ENCODE measurements at places on chromosomes 2 and 18. TPM values are rescaled to one million over a fixed set of nuclear protein-coding genes. Genes with fewer than 3 reads are reported as not detected.
A peak's percentile ranks its signal among the peaks of the same experiment; 100 is the strongest.

- H3K36me3 ChIP-seq: no peaks in the 10 kb centered on the region
- no peak overlapping the region for H3K27ac ChIP-seq
- no peaks in the 10 kb centered on the region for H3K27me3 ChIP-seq
- no peaks in the 10 kb centered on the region for H3K4me1 ChIP-seq
These were observed 164.8 kb downstream of the CCDC85A start for GRCh38 chr2:56348392-56349210.

DNA sequence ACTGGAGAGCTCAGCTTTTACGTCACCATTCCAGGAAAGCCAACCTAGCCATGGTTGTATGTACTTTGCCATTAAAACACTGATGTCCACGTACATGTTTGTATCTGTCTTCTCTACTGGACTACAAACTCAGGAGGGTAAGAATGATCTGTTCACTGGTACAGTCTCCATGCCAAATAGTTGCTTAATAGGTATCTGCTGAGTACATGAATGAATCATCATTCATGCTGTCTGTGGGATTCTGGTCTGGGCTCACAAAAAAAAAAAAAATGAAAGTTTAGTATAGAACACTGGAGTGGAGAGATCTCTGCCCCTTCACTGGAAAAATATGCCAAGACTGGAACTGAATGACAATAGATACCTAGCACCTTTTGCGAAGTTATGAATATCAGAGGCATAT is 102.6 kb upstream of the ITGA4 start:
- no peaks in the 10 kb centered on the region for H3K4me1 ChIP-seq
- DNase-seq: no peak
- H3K27ac ChIP-seq: no peak overlapping the region
- H3K4me3 ChIP-seq: no peak overlapping the region

DNA sequence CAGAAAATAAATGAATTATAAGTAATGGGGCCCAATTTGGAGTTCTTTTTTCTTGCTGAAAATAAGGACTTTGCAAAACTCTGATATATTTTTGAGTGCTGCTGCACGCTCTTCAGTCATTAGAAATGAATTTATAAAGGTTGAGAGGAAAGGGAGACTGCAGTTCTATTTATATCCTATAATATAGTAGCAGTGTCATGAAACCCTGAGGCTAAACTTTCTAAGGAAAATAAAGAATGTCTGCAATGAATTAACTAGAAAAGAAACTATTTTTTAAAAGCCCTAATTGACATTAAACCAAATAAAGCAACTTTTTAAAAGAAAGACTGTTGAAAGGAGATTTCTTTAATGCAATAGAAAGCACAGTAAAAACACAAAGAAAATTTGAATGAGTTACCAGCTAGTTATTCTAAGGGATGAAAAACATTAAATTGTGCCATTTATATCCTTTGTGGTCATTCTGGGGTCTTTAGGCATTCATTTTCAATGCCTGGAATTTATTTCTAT is 1072.8 kb upstream of the TMEFF2 start:
- no peaks in the 10 kb centered on the region for H3K36me3 ChIP-seq
- H3K4me1 ChIP-seq: no peaks in the 10 kb centered on the region
- no peak overlapping the region for H3K27ac ChIP-seq
- H3K4me3 ChIP-seq: no peak overlapping the region

- no peak overlapping the region for H3K27ac ChIP-seq
- no peak overlapping the region for H3K4me3 ChIP-seq
- H3K36me3 ChIP-seq: no peaks in the 10 kb centered on the region
- no peaks in the 10 kb centered on the region for H3K27me3 ChIP-seq
- H3K4me1 ChIP-seq: no peaks in the 10 kb centered on the region
These were observed 59.9 kb downstream of the TWIST2 start for GRCh38 chr2:238907717-238908173.

- DNase-seq: no peak
- H3K27me3 ChIP-seq: no peaks in the 10 kb centered on the region
- H3K4me3 ChIP-seq: no peak overlapping the region
- H3K36me3 ChIP-seq: no peaks in the 10 kb centered on the region
These were observed 192.2 kb upstream of the ATP5MC3 start for GRCh38 chr2:175373729-175374128.

GRCh38 chr2:137115081-137115794 is 349.9 kb downstream of the THSD7B start:
- H3K4me1 ChIP-seq: no peaks in the 10 kb centered on the region
- no peak overlapping the region for H3K27ac ChIP-seq
- no peak for DNase-seq
- H3K36me3 ChIP-seq: no peaks in the 10 kb centered on the region
- no peak overlapping the region for H3K4me3 ChIP-seq

TDRD15 gene
- total RNA-seq: 1.7 TPM

GALM gene
- total RNA-seq: 17.9 TPM

DNA sequence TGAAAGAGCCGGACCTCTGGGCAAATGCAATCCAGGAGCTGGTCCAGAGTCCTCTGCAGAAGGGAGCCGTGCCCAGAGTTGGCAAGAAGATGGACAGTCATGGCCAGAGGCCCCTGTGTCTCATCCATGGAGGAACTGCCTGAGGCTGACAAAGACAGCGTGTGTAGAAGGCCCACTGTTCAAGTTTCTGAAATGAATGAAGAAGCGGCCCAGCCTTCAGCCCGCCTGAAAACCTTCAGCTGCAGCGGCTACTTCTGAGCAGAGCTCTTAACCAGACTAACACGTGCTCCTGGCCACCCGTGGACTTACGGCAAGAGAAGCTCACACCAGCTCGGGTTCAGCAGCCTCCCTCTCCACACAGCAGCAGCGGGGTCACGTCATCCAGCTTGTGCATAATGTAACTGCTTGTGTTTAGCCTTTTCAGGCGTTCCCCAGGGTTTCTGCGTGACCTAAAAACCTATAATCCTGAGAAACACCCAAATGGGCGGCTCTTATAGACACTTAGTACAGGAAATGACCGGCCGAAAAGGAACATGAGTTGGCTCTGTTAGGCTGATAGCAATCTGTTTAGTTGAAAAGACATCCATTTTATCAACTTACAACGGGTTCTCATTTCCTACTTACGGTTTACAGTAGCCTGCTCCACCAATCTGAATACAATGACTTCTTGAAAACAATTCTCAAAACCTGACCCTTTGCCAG is at the start of gene FAM124B:
Gene FAM124B, minus strand, starts transcription at position 467 of the 702 bp plus-strand sequence. Its CDS starts 339 bp downstream, at position 128.
- H3K27ac ChIP-seq: peak within 1 kb of the TSS; percentile 59
- DNase-seq: peak; percentile 86
- H3K27me3 ChIP-seq: no peaks in the 10 kb centered on the region
- H3K36me3 ChIP-seq: no peaks in the 10 kb centered on the region
- peak within 1 kb of the TSS; percentile 34 for H3K4me3 ChIP-seq
- H3K4me1 ChIP-seq: no peaks in the 10 kb centered on the region

DNA sequence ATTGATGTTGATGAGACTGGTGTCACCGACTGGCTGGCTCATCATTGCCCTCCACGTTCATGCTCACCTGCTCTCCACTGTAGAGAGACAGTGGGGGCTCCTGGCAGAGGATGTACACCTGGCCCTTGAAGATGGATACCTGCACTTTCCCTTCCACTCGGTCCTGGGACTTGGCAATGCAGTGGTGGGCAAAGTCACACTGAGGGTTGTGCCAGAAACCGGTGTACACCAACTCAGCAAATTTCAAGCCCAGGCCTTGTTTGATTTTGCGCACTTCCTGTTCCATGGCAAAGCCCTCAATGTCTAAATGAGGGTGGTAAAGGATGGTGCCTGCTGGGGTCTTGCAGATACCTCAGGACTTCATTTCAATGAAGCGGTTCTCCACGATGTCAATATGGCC is 32.5 kb downstream of the GEMIN6 start:
- H3K27ac ChIP-seq: no peak overlapping the region
- peaks cover 23% of the 10 kb centered on the region for H3K36me3 ChIP-seq
- DNase-seq: no peak
- H3K4me3 ChIP-seq: no peak overlapping the region
- no peaks in the 10 kb centered on the region for H3K4me1 ChIP-seq
- H3K27me3 ChIP-seq: no peaks in the 10 kb centered on the region

C2orf15 gene
- not detected for total RNA-seq

PLCL1 gene
- 26.8 TPM for total RNA-seq

DNA sequence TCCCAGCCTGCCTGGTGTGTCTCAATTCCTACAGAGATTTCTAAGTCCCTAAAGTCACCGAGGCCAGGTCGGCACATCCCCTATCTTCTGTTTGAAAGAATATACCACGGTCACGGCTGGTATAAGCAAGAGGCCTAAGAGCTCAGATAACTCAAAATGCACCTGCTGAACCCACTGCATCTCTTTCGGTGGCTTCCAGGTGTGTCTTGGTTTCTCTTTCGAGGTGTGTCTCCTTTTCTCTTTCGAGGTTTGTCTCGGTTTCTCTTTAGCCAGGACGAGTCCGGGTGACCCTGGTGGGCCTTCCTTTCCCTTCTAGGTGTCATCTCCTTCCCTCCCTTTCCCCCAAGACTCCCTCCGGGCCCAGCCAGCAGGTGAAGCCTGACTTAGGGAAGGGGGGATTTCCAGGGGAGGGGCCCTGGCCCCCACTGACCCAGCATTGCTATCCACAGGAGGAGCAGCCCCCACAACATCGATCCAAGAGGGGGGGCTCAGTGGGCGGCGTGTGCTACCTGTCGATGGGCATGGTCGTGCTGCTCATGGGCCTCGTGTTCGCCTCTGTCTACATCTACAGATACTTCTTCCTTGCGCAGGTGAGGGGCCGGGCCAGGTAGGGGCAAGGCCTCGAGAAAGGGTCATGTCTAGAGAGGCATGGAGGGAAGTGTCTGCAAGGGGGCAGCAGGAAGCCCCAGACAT is 8.4 kb downstream of the ITM2C start:
- H3K27ac ChIP-seq: no peak overlapping the region

- no peaks in the 10 kb centered on the region for H3K36me3 ChIP-seq
- no peaks in the 10 kb centered on the region for H3K27me3 ChIP-seq
- no peak overlapping the region for H3K27ac ChIP-seq
- H3K4me3 ChIP-seq: no peak overlapping the region
- H3K4me1 ChIP-seq: no peaks in the 10 kb centered on the region
These were observed 121.2 kb upstream of the LINC00305 start for GRCh38 chr18:64270121-64270520.

DNA sequence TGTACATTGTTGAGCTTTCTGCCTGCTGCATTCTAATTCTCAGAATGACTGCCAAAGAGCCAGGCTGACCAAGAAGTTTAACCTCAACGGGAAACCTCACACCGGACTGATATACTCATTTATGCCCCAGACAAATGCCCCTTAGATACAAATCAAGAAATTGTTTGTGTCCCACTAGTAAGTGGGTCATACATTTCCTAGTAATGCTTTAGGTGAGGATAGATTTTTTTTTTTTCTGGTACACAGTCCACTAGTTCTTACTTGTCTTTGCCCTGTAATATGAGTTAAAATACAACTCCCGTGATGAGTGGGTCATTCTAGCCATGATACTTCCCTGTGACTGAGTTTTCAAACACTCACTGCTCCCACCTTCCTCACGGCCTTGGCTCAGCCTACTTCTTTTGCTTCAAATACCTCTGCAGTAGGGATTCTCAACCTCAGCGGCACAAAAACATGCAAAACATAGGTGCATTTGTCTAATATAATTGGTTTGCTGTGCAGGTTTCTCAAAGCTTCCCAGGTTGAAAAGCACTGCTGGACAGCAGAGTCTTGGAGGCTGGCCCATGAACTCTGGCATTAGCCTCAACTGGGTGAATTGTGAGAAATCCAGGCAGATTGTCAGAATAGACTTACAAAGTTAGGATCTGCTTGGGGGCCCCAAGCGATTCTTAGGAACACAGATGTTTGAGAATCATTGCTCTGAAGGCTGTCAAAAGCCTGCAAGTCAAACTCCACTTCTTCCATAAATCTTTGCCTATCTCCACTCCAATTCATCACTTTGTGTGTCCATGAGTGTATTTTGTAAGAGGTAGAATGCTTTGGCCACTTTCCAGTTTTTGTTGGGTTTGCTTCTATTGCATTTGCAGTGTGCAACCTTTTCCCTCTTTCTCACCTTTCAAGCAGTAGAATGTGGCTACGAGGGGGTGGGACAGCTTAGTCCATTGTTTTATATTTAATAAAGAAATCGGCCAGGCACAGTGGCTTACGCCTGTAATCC is 35.5 kb downstream of the TGIF1 start:
- DNase-seq: no peak
- no peak overlapping the region for H3K27ac ChIP-seq
- no peak overlapping the region for H3K4me3 ChIP-seq
- no peaks in the 10 kb centered on the region for H3K36me3 ChIP-seq
- no peaks in the 10 kb centered on the region for H3K4me1 ChIP-seq

GRCh38 chr2:53217250-53217649 is 550.4 kb upstream of the CHAC2 start:
- no peak overlapping the region for H3K27ac ChIP-seq
- no peaks in the 10 kb centered on the region for H3K27me3 ChIP-seq
- no peak for DNase-seq
- no peaks in the 10 kb centered on the region for H3K36me3 ChIP-seq
- H3K4me3 ChIP-seq: no peak overlapping the region

IL1R1 gene
- 28.7 TPM for total RNA-seq

GCG gene
- total RNA-seq: not detected

DNA sequence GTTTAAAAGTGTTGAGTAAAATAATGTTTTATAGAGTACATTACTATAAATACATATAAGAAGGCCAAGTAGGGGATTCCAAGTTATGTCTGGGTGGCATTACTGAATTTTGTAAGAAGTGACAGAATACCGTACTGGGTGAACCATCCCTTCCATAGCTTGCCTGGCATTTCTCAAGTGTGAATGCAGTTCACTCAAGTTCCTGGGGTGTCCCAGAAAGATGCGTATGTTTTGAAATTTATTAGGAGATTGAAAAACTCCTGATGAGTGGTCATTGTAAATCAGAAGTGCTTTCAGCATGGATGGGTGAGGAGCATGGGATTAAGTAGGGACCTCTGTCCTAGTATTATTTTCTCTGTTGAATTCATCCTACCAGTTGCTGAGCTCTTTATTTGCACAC is 103.2 kb downstream of the VAPA start:
- H3K4me3 ChIP-seq: no peak overlapping the region
- peak overlapping the region; percentile 93 for H3K27ac ChIP-seq
- peaks cover 34% of the 10 kb centered on the region for H3K4me1 ChIP-seq
- no peaks in the 10 kb centered on the region for H3K27me3 ChIP-seq
- no peak for DNase-seq

GRCh38 chr2:54642677-54643430 is 80.6 kb upstream of the EML6 start:
- peaks cover 70% of the 10 kb centered on the region for H3K36me3 ChIP-seq
- DNase-seq: no peak
- no peaks in the 10 kb centered on the region for H3K27me3 ChIP-seq
- H3K4me3 ChIP-seq: no peak overlapping the region
- H3K4me1 ChIP-seq: peaks cover 41% of the 10 kb centered on the region

GRCh38 chr2:152251211-152251610 is 75.6 kb upstream of the STAM2 start:
- no peak for DNase-seq
- no peaks in the 10 kb centered on the region for H3K27me3 ChIP-seq
- no peaks in the 10 kb centered on the region for H3K4me1 ChIP-seq
- H3K36me3 ChIP-seq: no peaks in the 10 kb centered on the region
